ENCODE measurements at places on chromosomes 2 and 18. TPM values are rescaled to one million over a fixed set of nuclear protein-coding genes. Genes with fewer than 3 reads are reported as not detected.

GRCh38 chr2:43203373-43203772 lies 23.0 kb downstream of the ZFP36L2 start:
- no peak for DNase-seq

DNA sequence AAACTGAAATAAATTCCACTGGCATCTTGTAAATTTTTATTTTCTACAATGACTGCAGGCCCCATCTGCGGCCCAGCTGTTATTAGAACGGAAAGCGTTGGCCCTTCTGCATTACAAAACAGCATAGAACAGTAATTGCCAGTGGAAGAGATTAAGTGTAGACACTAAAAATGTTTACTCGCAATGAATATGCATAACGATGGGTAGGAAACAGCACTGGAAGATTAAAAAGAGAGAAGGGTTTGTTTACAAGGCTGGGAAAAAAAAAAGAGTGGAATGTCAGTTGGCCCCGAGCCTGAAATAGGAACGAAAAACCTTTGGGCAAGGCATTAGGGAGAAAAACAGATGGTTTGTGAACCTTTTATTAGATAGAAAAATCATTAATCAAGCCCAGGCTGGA lies 275.9 kb upstream of the TCF4 start:
- DNase-seq, result no peak

GRCh38 chr18:58041633-58042032 lies 2.4 kb upstream of the NEDD4L start:
- no peak for DNase-seq

DNA sequence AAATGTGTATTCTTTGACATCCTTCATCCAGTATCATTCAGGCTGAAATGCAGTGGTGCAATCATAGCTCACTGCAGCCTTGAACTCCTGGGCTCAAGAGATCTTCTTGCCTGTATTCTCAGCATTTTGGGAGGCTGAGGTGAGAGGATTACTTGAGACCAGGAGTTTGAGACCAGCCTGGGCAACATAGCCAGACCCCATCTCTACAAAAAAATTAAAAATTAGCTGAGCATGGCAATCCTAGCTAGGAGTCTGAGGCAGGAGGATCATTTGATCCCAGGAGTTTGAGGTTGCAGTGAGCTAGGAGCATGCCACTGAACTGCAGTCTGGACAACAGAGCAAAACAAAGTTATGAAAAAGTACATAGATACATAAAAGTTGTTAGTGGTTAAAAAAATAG lies 24.1 kb downstream of the SANBR start:
- DNase-seq, result no peak

DNA sequence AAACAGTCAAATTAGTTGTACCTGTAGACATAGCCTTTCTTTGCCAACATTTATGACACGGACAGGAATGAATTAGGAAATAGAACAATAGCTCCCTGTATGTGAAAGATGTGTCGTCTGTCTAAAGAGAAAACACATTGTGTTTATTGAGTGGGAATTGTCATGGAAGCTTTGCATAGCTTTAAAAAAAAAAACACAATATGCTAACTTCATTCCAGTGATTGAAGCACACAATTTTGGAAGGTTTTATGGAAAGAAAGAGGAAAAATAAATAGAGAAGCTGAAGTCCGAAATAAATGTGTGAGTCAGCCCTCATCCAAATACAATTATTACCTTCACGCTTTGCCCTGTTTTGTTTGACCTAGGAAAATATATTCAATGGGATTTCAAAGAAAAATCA lies 1095.7 kb downstream of the TSN start:
- DNase-seq, result no peak

DNA sequence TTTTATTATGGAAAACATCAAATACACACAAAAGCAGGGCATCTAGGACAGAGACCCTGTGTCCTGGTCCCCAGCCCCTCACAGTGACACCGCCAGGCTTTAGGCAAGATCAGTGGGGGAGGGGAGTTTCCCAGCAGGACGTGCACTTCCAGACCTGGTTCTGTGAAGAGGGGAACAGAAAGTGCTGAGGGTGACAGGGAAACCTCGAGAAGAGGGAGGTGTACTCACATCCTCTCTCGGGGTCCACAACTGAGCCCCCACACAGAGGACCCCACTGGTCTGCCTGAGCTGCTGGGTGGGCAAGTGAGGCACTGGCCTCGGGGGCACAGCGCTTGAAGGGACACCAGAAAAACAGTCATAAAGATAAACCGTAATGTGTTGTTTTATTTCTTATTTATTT lies 4.4 kb upstream of the GPR35 start:
- no peak for DNase-seq

- no peak for DNase-seq
These were observed 7.5 kb upstream of the GBX2 start for GRCh38 chr2:236175548-236176150.

DNA sequence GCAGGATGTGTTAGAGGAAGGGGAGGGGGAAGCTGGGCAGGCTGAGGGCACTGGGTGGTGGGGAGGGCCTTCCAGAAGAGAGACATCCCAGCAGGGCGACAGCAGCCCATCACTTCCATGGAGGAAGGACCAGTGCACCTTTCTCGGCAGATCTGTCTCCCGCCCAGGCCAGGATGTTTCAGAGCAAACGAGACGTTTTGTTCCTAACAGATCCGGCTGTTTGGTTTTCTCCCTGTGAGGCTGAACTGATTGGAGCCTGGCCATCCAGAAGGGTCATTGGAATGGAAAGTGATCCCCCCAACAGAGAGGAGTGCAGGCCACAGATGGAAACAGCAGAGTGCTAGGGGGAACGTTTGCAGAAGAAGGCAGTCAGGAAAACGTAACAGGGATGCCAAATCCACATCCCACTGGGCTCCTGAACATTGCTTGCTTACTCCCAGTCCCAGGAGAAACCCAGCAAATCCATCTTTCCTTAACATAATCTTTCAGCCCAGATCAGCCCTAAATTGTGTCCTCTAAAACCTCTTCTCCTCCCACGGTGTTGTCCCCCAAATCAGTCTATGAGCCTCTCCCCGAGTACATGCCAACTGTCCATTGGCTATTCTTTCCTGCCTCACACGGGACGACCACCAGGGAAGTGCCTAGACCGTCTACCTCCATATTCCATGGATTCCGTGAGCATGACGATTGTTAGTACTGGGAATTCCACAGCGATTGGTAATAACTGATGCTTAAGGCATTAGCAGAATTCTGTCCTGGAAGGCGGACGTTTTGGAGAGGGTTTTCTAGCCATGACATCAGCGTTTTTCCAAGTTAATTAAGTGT lies 126.8 kb downstream of the SEPTIN10 start:
- no peak for DNase-seq

DNA sequence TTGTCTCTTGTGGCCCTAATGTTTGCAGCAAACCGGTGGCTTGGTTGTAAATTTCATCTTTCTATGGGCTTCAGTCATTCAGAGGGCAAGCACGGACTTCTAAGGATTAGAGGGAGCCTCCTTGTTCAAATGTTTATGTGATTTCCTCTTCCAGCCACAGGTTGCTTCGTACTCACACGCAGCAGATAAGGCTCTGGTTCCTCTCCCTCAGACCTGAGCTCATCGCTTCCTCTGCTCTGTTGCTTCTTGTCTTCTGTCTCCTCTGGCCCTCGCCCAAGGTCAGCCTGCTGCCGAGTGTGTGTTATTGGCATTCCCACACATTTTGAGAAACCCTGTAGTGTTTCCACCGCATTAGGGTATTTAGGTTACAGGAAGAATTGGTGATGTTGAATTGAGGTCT lies 44.0 kb downstream of the MYL12B start:
- no peak for DNase-seq

- no peak for DNase-seq
These were observed 39.3 kb upstream of the SH3RF3 start for GRCh38 chr2:109089602-109090300.

GRCh38 chr2:128269063-128269989 lies 49.3 kb downstream of the HS6ST1 start:
- peak; percentile 22 for DNase-seq

DNA sequence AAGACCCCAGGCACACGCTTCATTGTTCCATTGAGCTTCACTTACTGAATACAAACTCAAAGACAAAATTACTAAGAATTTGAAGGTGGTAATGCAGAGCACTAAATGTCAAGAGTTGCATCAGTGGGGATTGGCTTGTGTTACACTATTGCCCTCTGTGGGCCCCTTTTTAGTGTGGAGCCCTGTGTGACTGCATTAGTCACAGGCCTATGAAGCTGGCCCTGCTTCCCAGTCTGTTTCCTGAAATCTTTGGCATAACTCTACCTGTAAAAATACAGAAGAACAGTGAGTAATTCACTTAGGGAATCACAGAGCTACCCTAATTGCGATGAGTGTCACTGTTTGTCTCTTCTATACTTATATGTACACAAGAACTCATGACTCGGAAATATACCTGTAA lies 40.0 kb upstream of the STPG4 start:
- DNase-seq, result no peak

DNA sequence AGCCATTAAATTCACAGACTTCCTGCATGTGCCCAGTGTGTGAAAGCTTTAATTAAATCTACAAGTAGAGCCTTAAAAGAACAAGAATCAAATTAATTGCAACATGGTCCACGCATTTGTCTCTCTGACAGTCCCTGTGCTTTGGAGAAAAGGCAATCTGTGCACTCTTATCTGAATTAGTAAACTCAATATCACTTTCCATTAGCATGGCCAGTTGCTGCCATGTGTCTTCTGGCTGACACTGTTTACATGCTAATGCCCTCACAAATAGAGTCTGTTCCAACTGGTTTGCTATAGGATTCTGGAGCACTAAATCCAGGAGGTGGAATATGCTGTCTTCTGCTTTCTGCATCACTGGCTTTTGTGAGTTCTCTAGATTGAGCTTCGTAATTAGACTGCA lies 434.5 kb upstream of the RAB12 start:
- no peak for DNase-seq

DNA sequence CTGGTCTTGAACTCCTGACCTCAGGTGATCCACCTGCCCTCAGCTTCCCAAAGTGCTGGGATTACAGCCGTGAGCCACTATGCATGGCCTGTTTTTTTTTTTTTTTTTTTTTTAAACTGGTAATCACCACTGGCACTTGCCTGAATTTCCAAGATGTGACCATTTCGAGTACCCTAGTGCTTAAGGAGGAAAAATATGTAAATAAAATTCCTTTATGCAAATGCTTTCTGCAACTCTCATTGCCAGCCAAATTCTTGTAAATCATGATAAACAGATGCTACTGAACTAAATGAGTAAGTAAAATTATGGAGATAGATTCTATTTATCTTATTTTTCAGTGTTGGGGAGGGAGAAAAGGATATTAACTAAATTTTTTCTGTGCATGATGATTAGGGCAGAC lies 18.6 kb downstream of the CDCA7 start:
- no peak for DNase-seq

GRCh38 chr18:37471637-37472036 lies 94.0 kb downstream of the CELF4 start:
- DNase-seq, result no peak

GRCh38 chr2:191165176-191165643 lies 14.4 kb upstream of the STAT4 start:
- DNase-seq, result no peak

DNA sequence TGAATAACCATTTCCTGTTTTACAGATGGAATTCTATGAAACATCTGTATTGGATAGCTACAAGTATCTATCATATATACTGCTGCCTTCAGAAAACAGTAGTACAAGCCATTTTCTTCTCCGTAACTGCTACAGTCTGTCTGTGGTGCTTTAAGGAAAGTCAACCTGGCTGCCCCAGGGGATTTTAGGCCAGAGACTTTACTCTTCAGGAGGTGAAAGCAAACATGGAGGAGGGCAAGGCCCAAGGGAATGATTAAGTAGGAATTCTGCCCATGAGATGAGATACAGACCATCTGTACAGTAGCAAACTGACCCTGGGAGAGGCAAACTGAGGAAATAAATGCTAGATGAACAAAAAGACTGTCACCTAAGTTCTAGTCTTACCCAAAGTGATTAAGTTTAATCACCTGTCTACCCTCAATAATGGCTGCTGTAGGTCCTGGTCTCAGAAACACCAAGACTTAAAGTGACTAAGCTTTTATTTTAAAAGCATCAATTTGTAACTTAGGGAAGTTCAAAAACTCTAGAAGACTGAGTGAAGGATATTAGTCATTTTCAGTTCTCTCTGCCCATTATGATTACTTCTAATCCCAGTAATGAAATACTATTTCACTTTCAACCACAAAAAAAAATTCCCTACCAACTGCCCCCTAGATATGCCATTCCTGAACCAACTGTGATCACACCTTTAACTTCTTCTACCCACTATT lies 14.8 kb downstream of the MBD2 start:
- no peak for DNase-seq

- no peak for DNase-seq
These were observed 41.9 kb downstream of the CPO start for GRCh38 chr2:206981086-206981674.

DNA sequence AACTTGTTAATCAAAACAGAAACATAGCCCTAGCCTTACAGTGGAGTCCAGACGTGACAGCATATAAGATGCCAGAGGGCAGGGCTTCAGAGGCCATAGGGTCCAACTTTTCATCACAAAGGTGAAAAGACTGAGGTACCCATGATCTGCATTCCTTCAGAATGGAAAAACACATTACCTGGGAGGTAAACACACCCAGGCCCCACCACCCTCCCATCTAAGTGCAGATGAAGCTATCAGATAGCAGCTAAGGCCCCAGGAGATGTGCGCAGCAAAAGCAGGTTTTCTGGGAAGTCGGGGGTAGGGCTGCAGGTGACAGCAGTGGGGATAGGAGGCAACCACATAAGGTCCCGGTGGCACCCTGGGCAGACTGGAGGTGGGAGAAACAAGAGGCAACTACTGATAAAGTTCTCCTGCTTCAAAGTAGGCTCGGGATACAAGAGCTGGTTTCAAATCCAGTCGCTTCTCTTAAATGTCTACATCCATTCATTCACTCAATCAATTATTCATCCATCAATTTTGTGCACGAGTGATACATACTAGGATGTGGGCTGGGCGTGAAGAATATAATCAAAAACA lies 75.1 kb upstream of the TMEM247 start:
- DNase-seq, result no peak

GALNT5 gene
- 0.17 TPM for total RNA-seq

MAPRE2 gene
- 29.4 TPM for total RNA-seq

ASTL gene
- total RNA-seq, result 0.72 TPM

CXCR2 gene
- 0.83 TPM for total RNA-seq

PRADC1 gene
- total RNA-seq, result 9.6 TPM

CPO gene
- 0.66 TPM for total RNA-seq

SCN3A gene
- total RNA-seq, result not detected

CFC1B gene
- 0.48 TPM for total RNA-seq

OXER1 gene
- total RNA-seq, result 1.6 TPM

REG1B gene
- not detected for total RNA-seq

All from H9 (cell line).